ENCODE measurements at places on chromosomes 11 and 22.
A peak's percentile ranks its signal among the peaks of the same experiment; 100 is the strongest.

DNA sequence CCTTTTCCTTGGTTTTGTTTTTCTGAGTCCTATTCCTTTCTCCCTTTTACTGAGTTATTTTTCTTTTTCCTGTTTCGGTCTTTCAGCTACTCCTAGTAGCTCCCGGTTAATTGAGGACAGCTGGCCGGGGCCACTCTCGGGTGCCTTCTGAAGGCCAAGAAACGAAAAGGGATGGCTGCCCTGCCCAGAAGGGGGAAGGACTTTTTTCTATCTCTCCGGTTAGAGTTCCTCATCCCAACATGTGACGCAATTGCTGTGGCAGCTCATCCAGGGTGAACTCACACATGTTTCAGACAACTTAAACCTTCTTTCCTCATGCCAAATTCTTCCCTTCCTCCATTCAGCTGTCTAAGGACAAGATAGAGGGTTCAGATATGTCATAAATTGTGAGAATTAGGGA lies 83.6 kb downstream of the PIWIL4 start:
- no peak for DNase-seq

DNA sequence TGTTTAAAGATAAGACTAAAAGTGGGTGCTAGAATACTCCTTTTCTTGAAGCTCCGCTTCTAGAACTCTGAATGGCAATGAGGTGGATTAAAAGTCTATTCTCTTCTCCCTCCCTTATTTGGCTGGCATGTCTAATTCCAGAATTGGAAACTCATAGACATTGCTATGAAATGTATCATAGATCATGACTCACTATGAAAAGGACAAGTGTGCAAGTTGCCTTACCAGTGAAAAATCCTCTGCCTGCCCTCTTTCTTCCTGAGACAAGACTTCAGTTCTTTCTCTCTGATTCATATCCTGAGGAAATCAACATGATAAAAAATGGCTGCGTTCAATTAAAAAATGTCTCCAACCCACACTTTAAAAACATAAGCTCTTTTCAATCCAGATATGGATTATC lies 73.2 kb upstream of the BLID start:
- no peak for DNase-seq

DNA sequence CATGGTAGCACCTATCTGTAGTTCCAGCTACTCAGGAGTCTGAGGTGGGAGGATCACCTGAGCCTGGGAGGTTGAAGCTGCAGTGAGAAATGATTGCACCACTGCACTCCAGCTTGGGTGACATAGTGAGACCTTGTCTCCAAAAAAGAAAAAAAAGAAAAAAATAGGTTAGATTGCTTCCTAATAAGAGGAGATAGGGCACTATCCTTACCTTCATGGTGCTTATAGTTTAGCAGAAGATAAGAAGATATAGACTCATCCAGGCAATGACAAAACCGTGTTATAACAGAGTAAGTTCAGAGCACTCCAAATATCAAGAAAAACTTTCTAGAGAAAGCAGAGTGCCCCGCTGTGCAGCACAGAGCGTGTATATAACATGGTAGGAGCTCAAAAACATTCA lies 42.1 kb downstream of the RRP8 start:
- DNase-seq = no peak

DNA sequence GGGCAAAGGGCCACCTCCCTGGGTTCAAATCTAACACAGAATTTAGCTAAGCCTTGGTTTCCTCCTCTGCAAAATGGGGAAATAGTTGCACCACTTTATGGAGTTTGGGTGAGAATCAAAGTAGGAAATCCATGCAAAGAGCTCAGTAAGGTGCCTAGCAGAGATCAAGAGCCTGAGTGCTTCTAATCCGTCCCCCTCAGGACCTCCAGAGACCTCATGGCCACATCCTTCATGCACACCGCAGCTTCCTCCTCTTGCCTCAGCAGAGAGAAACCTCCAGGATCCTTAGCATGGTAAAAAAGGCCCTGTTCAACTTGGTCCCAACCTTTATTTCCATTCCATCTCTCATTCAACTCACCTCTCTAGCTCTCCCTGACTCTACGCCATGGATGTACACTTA lies 37.8 kb upstream of the NAV2 start:
- no peak for DNase-seq

- DNase-seq = no peak
Observed at GRCh38 chr11:62069986-62070919, 53.6 kb upstream of the INCENP start.

GRCh38 chr11:34044664-34045485 lies 6.7 kb upstream of the CAPRIN1 start:
- peak; percentile 28 for DNase-seq

DNA sequence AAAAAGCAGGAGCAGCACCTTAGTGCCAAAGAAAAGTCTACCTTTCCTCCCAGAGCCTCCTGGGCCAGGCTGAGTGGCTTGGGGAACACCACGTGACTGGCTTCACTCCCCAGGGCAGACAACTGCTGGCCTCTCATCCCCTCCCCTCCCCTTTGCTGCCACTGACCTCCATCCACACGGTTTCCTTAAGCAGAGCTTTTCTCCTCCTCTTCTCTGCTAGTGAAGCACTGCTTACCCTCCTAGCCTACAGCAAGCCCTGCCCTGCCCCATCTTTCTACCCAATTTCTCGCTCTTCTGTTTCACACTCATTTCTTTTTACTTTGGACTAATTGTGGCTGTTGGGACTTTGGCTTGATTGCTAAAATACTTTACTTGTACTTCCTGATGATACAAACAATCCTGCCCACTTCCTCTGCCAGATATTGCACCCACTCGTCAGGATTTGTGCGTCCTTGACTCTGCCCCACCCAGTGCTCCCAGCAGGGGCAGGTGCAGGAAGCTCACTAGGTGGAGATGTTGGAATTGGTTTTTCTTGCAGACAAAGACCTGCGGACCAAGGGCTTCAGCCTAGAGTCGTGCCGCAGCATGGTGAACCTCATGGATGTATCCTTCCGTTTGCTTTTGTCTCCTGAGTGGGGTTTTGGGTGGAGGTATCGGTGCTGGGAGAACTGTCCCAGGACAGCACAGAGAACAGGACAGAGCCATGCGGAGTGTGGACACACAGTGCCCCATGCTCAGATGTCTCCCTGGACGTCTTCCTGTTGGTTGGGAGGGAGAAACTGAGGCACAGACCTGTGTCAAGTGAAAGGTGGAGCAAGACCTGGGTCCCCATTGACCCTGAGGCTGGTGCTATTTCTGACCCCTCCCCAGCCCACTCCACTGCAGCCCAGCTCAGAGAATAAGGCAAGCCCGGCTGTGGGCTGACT lies 27.3 kb downstream of the CAPN1 start:
- DNase-seq = peak; percentile 4

DNA sequence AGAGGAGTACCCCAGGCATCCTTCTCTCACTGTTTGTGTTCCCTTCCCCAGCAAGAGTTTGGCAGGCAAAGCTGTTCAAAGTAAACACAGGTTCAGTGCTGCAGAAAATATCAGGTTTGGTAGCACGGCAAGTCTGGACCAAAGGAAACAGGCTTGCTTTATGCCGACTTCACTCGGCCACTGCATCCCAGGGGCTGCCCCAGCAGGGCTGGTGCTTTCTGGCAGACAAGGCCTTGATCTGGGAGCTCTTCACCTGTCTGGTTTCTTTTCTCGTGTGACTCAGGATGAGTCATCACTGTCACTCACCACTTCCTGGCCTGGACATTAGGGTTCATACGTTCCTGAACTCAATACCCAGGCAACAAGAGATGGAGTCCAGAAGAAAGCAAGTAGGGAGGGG lies 52.6 kb upstream of the NAV2 start:
- no peak for DNase-seq

DNA sequence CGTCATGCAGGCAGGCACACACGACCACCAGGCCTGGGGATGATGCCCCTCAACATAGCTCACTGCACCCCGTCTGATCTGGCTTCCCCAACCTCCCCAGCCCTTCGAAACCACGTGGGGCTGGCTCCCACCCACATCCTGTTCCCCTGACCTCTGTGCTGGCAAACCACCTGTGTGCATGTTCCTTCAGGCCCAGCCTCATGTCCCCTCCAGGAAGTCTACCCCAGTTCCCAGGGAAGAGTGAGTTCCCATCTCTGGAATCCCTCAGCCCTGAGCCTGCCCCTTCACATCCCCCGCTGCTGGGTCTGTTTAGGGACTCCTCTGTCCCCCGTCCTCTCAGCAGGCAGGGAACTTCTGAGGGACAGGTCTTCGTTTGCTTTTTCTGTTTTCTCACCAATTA lies 7.1 kb downstream of the SLC7A4 start:
- DNase-seq = no peak

GRCh38 chr22:32735526-32735925 lies 66.0 kb upstream of the TIMP3 start:
- no peak for DNase-seq

- no peak for DNase-seq
Observed at GRCh38 chr11:8812438-8812837, 98.6 kb upstream of the AKIP1 start.

DNA sequence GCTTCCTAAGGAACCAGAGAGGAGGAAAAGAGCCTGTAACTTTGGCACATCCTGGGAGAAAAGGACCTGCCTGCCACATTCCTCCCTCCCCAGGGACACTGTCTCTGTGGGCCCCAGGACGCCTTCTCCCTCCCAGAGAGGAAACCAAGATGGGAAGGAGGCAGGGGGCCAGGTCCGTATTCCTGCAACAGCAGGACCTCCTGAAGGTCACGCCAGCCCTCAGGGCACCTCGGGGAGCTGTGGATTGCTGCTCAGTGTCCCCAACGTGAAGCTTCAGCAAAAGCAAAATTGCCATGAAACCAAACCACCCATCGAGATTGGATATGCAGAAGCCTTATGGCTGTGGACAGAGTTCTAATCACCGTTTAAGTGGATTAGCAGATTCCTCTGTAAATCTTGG lies 86.7 kb downstream of the ARHGAP8 start:
- no peak for DNase-seq

- DNase-seq = no peak
Observed at GRCh38 chr11:118124929-118125535, 27.6 kb downstream of the SCN4B start.

DNA sequence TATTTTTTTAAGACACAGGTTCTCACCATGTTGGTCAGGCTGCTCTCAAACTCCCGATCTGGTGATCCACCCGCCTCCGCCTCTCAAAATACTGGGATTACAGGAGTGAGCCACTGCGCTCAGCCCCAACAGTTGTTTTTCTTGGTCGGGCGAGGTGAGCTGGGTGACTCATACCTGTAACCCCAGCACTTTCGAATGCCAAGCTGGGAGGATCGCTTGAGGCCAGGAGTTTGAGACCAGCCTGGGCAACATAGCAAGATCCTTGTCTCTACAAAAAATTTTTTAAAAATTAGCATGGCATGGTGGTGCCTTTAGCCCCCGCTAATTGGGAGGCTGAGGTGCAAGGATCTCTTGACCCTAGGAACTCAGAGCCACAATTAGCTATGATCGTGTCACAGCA lies 7.0 kb upstream of the NF2 start:
- DNase-seq = no peak

- no peak for DNase-seq
Observed at GRCh38 chr11:6321356-6321755, 1.1 kb upstream of the CAVIN3 start.

DNA sequence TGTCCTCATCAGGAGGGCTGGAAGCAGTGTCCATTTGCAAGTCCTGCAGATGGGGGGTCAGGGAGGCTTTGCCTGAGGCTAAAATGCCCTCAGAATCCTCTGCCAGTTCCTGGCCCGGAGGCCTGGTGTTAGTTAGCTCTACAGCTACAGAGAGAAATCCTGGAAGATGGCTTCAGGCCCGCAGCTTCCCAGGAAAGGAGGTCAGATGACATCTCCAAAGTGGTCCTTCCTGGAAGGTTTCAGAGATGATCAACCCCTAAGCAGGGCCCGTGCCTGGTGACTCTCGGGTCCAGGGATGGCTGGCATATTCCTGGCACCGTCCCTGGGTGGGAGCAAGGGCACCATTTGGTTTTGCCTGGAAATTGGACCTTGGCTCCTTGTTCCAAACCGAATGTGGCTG lies 959.1 kb downstream of the BRD1 start:
- no peak for DNase-seq

DNA sequence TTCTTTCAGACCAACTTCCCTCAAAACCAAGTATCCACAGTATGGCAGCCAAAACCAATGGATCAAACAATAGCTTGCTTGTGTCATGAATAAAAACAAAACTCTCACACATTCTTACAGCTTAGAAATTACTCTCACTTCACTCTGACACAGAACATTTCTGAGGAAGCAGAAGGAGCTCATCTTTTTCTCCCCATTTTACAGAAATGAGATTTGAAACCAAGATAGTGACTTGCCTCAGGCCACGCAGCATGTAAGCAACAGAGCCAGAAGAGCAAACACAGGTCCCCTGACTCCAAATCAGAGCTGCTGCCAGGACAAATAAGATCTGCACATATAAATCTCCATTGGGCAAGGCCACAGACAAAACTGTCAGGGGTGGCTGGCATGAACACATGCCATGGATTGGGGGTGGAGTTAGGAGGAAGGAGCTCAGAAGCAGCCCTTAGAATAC lies 64.8 kb downstream of the RAB30 start:
- DNase-seq = no peak

- no peak for DNase-seq
Observed at GRCh38 chr22:26194313-26194712, 25.1 kb downstream of the SEZ6L start.

- DNase-seq = no peak
Observed at GRCh38 chr11:30786256-30787110, 200.3 kb upstream of the MPPED2 start.

- DNase-seq = no peak
Observed at GRCh38 chr11:13826505-13827278, 135.8 kb upstream of the SPON1 start.

DNA sequence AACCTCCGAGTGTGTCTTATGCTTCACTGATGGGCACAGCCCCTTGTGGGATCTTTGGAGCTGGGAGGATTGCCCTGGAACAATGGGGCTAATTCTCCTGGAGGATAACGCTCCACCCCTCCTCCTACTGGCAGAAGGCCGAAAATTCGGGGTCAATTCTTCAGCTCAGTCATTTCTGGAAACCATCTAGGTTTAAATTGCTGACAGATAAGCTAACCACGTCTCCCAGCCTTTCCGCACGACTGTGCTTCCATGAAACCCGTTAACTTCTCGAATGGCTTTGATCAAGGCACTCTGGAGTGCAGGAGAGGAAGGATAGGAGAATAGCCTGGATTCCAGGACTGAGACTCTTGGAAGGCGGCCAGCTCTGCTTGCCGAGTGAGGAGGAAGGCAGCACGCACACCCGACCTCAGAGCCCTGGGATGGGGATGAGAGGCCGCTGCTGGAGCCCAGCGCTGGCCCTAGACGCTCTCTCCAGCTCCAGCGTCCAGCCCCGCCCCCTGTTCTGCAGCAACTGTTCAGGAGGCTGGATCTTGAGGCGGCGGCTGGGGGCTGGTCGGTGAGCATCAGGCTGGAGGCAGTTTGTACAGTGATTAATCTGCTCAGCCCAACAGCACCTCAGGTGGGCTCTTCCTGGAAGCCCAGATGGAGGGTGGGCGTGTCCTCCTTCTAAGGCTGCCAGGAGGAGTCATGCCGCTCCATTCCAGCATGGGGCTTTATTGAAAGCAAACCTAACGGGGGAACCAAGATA lies 176.7 kb upstream of the NCAM1 start:
- DNase-seq = no peak

GRCh38 chr11:66011785-66012303 lies at the start of gene CST6:
Gene CST6, plus strand, starts transcription at chr11:66012008. Its CDS starts 37 bp downstream, at chr11:66012045.
- peak; percentile 59 for DNase-seq

- no peak for DNase-seq
Observed at GRCh38 chr11:22879630-22880029, 19.4 kb upstream of the CCDC179 start.
